Prostate gland (tissue), 2 donors: ENCODE measurements at places on chromosomes 6 and 20. TPM values are rescaled to one million over a fixed set of nuclear protein-coding genes. Genes with fewer than 3 reads are reported as not detected.

Gene BTN1A1
- total RNA-seq = not detected

Gene CYP24A1
- not detected for total RNA-seq

Gene DLL1
- total RNA-seq = 16.0 TPM

Gene OR2J1
- total RNA-seq = not detected

Gene MRPS18B
- 69.2 TPM for total RNA-seq

Gene BPIFB2
- total RNA-seq = not detected

Gene CEP250
- 35.2 TPM for total RNA-seq

Gene TNNC2
- total RNA-seq = 2.1 TPM

Gene LHFPL5
- total RNA-seq = not detected

Gene THBS2
- total RNA-seq = 10.9 TPM

Gene OR2H2
- total RNA-seq = not detected

GRCh38 chr20:60453388-60454246, 495.4 kb downstream of the CDH26 start:
- no peak for DNase-seq

DNA sequence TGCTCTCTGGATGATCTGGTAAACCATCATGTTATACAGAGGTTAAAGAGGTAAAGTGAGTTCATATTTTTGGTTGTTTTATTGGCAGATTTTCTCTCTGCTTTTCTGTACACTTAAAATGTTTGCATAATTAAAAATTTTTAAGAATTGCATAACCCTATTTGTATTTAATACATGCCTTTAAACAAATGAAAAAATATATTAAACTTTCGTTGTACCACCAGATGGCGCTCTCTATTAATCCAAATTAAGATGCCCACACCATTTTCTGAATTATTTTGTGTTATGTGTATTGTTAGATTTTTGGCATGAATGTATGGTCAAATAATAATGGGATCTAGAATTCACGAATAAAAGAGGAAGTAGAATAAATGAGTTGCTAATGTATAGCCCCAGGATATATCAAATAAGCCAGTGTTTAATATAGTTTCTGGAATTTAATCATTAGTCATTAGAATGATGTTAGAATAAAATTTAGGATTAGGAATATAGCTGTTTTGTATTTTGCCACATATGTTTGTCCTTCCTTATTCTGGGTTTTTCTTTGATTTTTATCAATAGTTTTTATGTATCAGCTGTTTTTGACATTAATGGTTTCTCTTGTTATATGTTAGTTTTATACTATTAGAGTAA, 38.9 kb downstream of the SMAP1 start:
- DNase-seq = no peak

GRCh38 chr6:131116755-131117360, 18.4 kb upstream of the AKAP7 start:
- no peak for DNase-seq

DNA sequence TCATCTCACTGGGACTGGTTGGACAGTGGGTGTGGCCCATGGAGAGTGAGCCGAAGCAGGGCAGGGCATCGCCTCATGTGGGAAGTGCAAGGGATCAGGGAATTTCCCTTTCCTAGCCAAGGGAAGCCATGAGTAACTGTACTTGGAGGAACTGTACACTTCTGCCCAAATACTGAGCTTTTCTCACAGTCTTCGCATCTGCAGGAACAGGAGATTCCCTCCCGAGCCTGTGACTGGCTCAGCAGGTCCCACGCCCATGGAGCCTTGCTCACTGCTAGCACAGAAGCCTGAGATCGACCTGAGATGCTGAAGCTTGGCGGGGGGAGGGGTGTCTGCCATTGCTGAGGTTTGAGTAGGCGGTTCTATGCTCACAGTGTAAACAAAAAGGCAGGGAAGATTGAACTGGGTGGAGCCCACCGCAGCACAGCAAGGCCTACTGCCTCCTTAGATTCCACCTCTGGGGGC, 10.4 kb upstream of the CALHM5 start:
- DNase-seq = no peak

- no peak for DNase-seq
Measured at GRCh38 chr20:21921251-21921650, 215.8 kb downstream of the PAX1 start.

DNA sequence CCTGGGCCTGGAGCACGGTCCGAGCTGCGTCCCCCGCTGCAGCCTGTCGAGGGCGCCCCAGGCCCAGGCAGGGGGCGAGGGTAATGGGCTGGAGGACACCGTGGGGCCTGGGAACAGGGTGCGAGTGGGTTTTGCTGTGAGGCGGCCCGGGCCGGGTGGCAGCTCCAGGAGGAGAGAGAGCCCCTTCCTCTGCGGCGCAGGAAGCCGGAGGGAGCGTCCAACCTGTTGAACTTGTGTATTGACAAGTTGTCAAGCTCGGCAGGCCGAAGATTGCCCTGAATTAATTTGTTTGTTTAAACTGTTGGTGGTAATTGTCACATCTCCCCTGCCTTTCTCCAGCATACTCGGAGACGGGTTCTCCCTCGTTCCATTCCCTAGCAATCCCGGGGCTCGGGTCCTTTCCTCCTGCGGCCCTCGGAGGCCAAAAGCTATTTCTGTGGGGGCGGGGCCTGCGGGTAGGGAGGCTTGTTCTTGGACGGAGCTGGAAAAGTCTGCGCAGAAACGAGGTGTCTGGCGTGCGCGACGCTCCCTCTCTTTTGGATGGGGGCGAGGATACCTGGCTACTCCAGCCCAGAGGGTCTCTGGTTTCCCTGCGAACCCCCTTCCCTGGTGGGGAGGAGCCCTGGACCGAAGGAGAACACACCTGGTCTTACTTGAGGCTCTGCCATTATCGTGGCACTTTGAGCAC, 9.9 kb downstream of the NR2E1 start:
- no peak for DNase-seq

DNA sequence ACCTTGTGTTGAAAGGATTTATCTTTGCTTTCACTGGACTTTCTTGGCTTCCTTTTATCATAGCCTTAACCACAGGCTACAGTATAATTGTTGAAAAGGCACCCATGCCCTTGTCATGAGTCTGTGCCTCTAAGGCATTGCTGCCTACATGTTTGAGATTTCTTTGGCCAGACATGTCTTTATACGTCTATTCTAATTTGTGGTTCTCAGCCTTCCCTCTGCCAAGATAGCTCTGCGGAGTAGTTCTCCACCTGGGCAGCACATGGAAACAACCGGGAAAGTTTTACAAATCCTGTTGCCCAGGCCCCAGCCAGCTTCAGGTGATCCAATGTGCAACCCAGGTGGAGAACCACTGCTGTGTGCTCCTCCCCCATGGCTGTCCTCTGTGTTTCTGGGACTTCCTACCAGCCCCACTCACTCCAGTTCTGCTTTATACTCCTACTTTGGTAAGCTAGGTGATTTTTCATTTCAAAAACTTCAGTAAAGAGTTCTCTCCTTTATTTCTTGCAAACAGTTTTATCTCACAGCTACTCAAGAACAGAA, 159.6 kb upstream of the MYLIP start:
- DNase-seq = no peak

GRCh38 chr6:43724914-43725642, 37.5 kb upstream of the MRPS18A start:
- DNase-seq = peak; percentile 91

GRCh38 chr6:13907001-13907350, 17.8 kb upstream of the RNF182 start:
- no peak for DNase-seq

DNA sequence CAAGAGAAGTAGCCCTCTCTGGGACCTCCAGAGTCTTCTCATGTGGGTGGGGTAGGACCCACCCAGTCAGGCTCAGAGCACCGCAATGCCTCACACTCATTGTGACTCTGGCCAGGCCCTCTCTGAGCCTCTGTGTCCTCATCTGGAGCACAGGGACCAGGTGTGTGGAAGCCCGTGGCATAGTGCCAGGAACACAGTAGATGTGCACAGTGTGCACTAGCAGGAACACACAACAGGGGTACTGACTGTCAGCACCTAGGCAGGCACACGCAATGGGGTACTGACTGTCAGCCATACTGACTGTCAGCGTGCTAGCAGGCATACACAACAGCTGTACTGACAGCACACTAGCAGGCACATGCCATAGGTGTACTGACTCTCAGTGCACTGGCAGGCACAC, 2.0 kb upstream of the STMN3 start:
- DNase-seq = no peak

- DNase-seq = peak; percentile 49
Measured at GRCh38 chr20:58850693-58851174, at the start of gene GNAS-AS1. GNAS-AS1 (minus strand) TSS chr20:58850902.

- no peak for DNase-seq
Measured at GRCh38 chr20:51036827-51037531, 14.1 kb upstream of the KCNG1 start.

GRCh38 chr6:133404728-133405127, 163.6 kb downstream of the EYA4 start:
- no peak for DNase-seq

GRCh38 chr6:153092082-153093013, 38.7 kb downstream of the RGS17 start:
- no peak for DNase-seq

DNA sequence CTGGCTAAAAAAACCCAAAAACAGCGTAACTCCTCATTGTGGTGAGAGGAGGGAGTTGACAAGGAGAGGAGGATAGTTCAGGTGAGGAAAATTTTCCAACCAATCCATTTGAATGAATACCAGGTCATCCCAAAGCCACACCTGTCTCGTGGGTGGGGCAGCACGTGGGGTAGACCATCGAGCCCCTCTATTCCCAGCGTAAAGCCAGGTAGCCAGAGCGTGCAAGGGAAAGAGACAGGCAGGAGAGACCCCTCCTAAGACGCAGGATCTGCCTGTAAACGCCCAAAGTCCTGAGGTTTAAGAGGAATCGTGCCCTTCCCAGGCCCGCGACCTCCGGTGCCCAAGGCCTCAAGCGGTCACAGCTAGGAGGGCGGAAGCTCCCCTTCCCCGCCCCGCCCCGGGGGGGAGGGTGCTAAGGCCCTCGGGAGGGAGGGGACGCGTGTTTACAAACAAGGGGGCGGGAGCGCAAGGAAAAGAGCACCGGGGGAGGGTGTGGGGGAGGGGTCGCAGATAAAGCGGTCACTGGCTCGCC, 712 bp downstream of the RXRB start:
- DNase-seq = no peak

DNA sequence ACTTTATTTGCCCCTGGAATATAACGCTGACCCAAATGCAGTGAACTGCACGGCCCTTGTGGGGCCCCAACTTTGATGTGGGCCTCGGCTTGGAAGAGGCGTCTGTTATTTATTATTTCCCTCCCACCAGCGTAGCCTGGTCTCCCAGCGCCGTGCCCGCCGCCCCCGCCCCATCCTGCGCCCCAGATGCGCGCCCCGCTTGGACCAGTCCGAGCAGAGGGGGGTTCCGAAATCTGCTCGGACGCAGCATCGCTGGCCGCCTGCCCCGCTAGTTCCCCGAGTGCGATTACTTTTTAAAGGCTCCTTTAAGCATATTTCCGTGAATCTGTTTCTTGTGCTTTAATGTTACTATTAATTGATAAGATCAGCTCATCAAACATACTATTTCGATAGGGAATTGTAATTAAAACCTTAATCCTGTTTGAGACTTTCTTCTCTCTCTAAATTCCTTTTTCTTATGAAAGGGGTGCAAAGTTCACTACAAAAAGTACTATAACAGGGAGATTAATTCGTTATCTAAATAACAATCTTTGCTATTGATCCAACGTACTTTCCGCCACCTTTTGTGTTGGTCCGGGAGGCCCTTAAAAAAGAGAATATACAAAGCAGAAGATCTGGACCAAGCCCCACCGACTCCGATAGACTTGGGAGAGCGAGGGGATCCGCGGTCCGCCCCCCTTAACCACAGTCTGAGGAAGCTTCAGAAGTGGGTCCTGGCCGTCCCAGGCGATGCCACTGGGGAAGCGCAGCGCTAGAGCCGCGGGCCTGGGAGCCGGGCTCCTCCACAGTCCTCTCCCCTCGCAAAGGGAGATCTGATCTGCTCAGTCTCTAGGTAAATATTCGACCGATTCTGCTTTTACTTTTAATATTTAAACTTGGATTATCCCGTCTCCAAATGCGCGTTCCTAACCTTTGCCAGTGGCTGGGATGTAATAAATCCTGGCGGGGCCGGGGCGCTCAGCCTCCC, 10.2 kb downstream of the POU3F2 start:
- no peak for DNase-seq

GRCh38 chr20:19251506-19251905, 39.1 kb downstream of the SLC24A3 start:
- DNase-seq = no peak

DNA sequence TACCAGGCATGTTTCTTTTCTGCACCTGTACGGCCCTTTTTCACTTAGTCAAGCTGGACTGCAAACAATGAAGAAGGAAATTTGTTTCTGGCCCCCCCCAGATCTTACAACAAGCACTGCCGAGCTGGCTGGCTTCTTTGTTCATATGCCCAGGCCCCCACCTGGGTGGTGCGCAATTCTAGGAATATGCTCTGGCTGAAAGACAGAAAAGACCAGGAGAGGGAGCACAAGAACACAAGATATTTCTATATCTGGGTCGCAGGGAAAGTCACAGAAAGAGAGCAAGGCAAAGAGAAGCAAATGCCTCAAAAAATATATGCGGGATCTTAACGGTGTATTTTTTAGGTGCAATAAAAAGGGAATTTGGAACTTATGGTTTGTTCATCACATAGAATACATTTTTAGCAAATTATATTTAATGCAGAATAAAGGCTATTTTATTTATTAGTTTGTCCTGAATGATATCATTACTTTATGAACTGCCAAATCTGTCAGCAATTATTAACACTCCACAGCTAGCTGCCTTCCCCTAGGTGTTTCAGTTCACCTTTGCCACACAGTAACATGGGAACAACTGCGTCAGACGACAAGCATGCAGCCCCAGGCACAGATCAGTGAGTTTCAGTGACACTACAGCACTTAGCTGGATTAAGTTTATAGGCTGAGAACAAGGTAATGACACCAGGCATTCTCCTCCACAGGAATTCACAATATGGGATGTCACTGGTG, 76.5 kb downstream of the GJA10 start:
- DNase-seq = peak; percentile 40

DNA sequence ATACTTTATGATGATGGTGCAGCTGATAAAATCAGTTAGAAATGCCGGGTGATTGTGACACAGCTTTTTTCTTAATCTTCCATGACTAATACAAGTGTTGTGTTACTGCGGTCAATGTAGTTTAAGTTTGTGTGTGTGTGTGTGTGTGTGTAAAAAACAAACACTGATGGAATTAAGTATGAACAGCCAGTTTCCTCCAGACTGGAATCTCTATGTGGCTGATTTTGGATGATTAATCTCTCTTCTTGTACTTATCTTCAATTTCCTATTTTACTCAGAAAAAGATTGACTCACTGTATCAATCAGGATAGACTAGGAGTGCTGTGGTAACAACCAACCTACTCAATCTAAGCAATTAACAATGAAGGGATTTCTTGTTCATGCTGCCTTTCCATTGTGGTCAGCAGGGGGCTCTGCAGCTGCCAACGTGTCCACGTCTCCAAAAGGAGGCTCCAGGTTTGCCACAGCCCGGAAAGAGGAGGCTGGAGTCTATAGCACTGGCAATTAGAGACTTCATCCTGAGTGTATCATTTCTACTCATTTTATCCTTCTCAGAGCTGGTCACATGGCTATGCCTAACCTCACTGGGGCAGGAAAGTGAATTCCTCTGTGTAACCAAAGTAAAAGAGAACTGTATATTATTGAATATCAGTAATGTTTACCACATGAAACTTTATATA, 107.7 kb downstream of the CD109 start:
- no peak for DNase-seq
